ENCODE measurements at places on chromosomes 6 and 20.

DNA sequence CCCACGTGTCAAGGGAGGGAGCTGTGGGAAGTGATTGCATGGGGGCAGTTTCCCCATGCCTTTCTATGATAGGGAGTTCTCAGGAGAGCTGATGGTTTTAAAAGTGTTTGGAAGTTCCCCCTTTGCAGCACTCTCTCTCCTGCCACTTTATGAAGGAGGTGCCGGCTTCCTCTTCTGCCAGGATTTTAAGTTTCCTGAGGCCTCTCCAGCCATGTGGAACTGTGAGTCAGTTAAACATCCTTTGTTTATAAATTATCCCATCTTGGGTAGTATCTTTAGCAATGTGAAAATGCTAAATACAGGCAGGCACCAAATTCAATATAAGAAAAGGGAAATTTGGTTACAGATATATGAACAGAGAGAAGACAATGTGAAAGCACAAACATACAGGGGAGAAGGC, 96.4 kb upstream of the EPHA7 start:
- DNase-seq = no peak

DNA sequence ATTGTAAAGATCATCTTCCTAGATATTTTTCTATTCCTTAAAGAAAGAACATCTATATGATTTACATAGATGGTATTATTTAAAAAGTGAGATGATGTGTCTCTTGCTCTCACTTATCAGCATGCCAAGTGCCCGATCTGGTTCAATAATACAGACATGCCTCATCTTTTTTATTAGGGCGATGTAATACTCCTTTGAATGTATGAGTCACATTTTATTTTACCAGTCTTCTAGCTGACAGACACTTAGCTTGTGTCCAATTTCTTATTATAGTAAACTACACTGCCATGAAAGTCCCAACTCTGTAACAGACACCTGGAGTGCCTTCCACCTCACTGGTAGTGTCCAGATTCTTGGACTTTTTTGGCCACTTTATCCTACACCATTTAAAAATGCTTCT, 586.6 kb upstream of the BTBD3 start:
- no peak for DNase-seq

DNA sequence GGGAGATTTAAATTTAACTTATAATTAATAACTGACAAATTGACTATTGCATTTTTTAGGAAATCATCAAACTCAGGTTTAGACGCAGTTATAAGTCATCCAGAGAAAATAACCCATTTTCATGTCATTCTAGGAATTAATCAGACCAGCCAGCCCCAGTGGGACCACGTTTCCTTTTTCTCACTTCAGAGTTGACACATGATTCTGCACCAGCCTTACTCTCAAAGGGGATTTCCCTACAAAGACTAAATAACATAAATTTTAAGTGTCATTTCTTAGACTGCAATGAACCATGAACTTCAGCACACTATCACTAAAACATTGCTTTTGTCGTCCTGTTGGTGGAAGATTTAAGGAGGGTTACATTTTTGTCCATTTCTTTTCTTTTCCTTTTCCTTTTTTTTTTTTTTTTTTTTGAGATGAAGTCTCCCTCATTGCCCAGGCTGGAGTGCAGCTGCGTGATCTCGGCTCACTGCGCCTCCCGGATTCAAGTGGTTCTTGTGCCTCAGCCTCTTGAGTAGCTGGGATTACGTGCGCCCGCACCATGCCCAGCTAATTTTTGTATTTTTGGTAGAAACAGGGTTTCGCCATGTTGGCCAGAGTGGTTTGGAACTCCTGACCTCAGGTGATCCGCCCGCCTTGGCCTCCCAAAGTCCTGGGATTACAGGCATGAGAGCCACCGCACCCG, 3.6 kb downstream of the IPCEF1 start:
- no peak for DNase-seq

- DNase-seq = no peak
Measured at GRCh38 chr6:11754625-11755271, 23.9 kb downstream of the ADTRP start.

All from cerebellum (tissue), 4 donors.